ENCODE measurements at places on chromosomes 4 and X.

DNA sequence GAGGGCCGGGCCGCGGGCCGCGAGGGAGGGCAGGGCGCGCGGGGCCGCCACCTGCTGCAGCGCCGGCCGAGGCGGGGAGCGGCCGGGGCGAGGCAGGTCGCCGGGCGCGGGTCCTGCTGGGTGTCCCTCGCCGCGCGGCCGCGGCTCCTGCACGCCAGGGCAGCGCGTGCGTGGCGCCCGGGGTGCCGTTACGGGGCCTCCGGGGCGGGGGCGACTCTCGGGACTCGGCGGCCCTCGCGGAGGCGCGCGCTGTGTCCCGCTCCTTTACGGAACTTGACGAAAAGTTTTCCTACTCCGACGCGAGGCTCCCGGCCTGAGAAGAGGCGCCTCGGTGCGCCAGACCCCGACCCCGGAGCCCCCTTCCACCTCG lies 329 bp downstream of the TBC1D14 start:
- DNase-seq: peak; percentile 31

GRCh38 chrX:118884552-118885138 lies 61.0 kb downstream of the ZCCHC12 start:
- DNase-seq: no peak

DNA sequence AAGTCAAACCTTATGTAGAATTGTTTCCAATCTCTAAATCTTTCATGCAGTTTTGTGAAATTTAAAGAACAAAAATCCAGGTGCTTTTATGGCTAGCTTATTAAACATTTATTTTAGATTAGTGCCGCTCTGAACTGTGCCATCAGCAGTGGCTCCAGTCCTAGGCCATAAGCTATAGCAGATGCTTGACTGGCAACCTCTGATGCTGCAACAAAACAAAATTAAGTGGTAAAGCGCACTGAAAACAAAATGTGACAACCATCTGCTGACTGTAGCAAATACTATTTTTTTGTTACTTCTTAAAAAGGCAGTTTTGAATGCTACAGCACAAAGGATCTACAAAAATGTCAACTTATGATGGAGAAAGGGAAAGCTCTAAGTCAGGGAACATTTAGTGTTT lies 237.4 kb downstream of the DCLK2 start:
- no peak for DNase-seq

- peak; percentile 56 for DNase-seq
These were observed 31.1 kb downstream of the TACC3 start for GRCh38 chr4:1752284-1753041.

GRCh38 chrX:47243351-47243750 lies 10.5 kb downstream of the USP11 start:
- no peak for DNase-seq

GRCh38 chrX:10450229-10450958 lies 170.0 kb downstream of the MID1 start:
- DNase-seq: no peak

DNA sequence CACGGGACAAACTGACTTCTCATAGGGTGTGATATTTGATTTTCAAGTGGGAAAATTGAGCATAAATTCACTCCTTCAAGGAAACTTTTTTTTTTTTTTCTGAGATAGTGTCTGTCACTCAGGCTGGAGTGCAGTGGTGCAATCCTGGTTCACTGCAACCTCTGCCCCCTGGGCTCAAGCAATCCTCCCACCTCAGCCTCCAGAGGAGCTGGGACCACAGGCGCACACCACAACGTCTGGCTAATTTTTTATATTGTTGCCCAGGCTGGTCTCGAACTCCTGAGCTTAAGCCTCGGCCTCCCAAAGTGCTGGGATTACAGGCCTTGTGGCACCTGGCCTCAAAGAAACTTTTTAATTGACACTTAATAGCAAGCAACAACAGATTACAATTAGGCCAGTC lies 13.8 kb downstream of the CLDN34 start:
- DNase-seq: no peak

- DNase-seq: no peak
These were observed 80.7 kb upstream of the LRPAP1 start for GRCh38 chr4:3612934-3613333.

DNA sequence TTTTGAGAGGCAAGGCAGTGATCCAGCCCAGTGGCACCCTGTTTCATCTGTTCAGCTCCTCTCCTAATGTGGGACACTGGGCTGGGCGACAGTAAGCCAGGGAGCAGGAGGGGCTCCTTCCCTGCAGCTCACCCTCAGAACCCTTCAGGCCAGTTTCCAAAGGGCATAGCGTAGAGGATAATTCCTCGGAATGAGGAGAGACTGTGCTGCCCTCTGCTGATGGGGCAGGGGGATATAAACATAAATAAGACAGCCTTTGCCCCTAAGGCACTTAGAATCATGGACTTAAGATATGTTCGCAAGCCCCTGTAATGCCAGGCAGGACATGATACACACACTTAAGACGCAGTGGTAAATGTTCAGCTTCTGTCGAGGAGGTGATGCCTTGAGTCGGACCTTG lies 27.9 kb upstream of the ZNF185 start:
- no peak for DNase-seq

GRCh38 chr4:54378461-54378860 lies 149.4 kb downstream of the PDGFRA start:
- no peak for DNase-seq

GRCh38 chr4:184978211-184978610 lies 40.1 kb upstream of the HELT start:
- DNase-seq: no peak

- no peak for DNase-seq
These were observed 10.5 kb upstream of the GLUD2 start for GRCh38 chrX:121036951-121037350.
